Uterus (tissue), 4 donors: ENCODE measurements at places on chromosomes 4 and X.

DNA sequence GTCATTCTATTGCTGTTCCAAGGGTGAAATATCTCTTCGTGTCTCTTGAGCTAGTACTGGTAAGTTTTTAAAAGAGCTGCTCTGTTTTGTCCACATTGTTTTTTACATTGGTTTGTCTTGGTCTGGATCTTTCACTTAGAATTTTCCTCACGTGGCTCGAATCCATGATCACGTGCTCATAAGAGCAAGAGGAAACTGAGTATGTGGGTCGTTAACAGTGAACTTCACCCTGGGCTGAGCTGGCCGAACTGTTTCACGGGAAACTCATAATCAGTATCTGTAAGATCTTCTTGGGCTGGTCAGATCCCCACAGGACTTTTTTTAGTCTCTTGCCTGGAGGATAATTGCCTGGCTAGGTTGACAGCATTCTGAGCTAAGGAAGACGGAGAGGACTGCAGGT is 77.8 kb upstream of the HELT start:
- no peak overlapping the region for H3K4me3 ChIP-seq
- no peaks in the 10 kb centered on the region for H3K36me3 ChIP-seq
- DNase-seq, result no peak
- no peaks in the 10 kb centered on the region for H3K27me3 ChIP-seq

DNA sequence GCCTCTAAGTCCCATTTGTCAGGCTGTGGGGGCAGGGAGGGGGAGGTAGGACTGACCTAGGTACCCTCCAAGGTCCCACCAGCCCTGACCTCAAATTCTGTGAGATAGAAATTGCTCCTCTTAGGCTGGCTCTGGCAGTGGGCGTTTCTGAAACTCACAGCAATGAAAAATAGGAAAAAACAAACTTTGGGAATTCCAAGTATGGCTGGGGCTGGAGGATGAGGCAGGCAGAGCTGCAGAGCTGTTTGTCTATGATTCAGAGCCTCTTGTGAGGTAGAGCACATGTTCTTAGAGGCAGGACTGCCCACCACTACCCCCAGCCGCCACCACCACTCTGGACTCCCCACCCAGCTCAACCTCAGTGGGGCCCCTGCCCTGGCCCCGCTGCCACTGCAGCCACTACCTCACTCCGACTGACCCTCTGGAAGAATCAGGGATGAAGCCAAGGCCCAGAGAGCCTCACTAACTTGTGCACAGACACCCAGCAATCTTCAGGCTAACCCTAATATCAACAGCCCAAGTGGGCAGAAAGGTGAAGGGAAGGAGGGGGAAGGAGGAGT is 98.2 kb downstream of the PJA1 start:
- no peak overlapping the region for H3K27ac ChIP-seq
- no peaks in the 10 kb centered on the region for H3K36me3 ChIP-seq
- DNase-seq, result peak; percentile 1
- H3K4me1 ChIP-seq, result no peaks in the 10 kb centered on the region
- H3K27me3 ChIP-seq, result no peaks in the 10 kb centered on the region

DNA sequence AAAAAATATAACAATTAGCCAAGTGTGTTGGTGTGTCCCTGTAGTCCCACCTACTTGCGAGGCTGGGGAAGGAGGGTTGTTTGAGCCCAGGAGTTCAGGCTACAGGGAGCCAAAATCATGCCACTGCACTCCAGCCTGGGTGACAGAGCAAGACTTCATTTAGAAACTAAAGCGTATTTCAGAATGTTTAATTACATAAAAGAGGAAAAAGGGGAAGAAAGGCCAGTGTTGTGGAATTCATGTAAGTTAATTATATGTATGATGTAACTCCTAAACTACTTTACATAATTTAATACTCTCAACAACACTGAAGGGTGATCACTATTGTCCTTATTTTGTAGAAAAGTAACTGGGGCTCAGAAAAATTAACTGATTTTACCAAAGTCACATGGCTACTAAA is 67.2 kb upstream of the HOPX start:
- H3K4me1 ChIP-seq, result no peaks in the 10 kb centered on the region
- H3K4me3 ChIP-seq, result no peak overlapping the region
- DNase-seq, result no peak
- no peaks in the 10 kb centered on the region for H3K36me3 ChIP-seq
- no peaks in the 10 kb centered on the region for H3K27me3 ChIP-seq

- H3K4me3 ChIP-seq, result no peak overlapping the region
- H3K36me3 ChIP-seq, result no peaks in the 10 kb centered on the region
- H3K4me1 ChIP-seq, result no peaks in the 10 kb centered on the region
- no peak overlapping the region for H3K27ac ChIP-seq
Measured at GRCh38 chr4:15776871-15777648, 1.1 kb upstream of the CD38 start.
